ENCODE measurements at places on chromosomes 5 and 9.

- no peak for DNase-seq
These were observed 183.9 kb downstream of the AUH start for GRCh38 chr9:91177661-91178280.

DNA sequence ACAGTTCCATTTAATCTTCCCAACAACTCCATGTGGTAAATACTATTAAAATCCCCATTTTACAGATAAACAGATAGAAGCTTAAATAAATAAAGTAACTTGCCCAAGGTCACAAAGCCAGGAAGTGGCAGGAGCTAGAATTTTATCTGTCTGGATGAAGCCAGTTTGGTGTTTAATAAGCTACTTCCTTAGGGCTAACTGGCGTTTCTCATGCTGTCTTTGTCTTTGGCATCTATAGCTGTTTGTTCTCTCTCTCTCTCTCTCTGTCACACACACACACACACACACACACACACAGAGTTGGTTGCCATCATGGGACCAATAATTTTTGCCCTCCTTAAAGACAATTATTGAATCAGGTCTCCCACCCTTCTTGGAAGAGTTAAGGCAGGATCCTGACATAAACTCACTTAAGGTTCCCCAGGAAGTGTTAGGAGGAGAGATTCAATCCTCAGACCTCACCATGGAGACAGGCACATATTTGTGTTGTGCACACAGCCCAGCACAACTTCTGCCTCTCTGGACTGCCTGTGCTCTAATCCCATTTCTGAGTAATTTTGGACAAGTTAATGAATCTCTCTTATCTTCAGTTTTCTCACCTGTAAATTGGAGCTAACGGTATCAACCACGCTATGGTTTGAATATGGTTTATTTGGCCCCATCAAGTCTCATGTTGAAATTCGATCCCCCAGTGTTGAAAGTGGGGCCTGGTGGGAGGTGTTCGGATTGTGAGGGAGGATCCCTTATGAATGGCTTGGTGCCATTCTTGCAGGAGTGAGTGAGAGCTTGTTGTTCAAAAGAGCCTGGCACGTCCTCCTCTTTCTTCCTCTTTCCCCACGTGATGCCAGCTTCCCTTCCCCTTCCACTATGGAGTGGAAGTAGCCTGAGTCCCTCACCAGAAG is 8.3 kb upstream of the ADRA1B start:
- DNase-seq, result no peak

DNA sequence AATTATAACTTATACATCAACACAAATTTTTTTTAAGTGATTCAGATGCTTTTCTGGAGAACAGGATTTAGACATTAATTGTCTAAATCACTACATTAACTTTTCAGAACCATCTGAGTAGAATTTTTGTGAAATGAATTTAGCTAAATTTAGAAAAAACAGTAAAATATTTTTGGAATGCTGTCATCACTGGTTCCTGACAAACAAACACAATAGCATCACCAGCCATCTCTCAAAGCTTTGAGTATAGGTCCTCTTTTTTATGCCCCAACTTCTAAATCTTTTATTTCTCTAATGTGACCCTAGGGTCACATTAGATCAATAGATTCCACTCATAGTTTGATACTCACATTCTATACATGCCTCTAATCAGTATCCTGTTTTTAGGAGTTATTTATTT is 104.6 kb downstream of the PRR16 start:
- no peak for DNase-seq

GRCh38 chr5:1511651-1512540 is 11.9 kb downstream of the LPCAT1 start:
- no peak for DNase-seq

- peak; percentile 22 for DNase-seq
These were observed 104.9 kb downstream of the CFAP90 start for GRCh38 chr5:7745882-7746610.

- DNase-seq, result no peak
These were observed 9.4 kb downstream of the LCN12 start for GRCh38 chr9:136961279-136962065.

- no peak for DNase-seq
These were observed 77.7 kb downstream of the EBF1 start for GRCh38 chr5:159021901-159022556.

GRCh38 chr5:174999581-174999980 is 275.2 kb downstream of the MSX2 start:
- no peak for DNase-seq

DNA sequence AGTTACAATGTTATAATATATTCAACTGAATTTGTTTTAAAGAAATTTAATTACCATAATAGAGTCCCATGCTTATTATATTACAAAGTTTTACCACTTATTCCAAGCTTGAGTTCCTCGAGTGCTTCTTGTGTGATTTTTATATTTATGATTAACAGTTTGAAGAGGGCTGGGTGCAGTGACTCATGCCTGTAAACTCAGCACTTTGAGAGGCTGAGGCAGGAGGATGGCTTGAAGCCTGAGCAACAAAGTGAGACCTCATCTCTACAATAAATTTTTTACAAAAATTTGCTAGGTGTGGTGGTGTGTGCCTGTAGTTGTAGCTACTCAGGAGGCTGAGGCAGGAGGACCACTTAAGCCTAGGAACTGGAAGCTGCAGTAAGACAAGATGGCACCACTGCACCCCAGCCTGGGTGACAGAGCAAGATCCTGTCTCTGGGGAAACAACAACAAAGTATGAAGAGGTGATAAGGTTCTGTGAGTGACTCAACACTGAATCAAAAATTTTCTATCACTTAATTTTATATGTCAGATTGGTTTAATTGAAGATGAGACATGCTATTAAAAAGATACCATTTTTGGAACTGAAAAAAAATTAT is 9.2 kb downstream of the POC5 start:
- DNase-seq, result no peak

GRCh38 chr9:94188246-94188645 is 70.9 kb upstream of the ZNF169 start:
- no peak for DNase-seq

DNA sequence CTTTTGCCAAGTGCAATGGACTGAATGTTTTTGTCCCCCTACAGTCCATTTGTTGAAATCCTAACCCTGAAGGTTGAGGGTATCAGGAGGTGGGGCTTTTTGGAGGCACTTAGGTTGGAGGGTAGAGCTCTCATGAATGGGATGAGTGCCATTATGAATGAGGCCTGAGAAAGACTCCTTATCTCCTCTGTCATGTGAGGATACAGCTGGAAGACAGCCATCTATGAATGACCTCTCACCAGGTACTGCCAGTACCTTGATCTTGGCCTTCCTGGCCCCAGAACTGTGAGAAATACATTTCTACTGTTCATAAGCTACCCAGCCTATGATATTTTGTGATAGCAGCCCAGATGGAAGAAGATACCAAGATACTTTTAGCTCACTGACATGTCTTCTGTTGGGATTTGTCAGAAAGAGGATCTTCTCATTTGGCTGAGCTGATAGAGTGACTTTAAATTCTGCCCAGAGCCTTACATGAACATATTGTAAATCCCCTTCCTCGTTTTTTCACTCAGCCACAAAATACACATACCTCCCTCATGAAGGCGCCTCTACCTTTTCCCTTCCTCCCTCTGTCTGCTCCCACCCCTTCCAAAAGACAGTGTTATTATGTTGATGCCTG is 256.4 kb downstream of the PDZD2 start:
- DNase-seq, result no peak

DNA sequence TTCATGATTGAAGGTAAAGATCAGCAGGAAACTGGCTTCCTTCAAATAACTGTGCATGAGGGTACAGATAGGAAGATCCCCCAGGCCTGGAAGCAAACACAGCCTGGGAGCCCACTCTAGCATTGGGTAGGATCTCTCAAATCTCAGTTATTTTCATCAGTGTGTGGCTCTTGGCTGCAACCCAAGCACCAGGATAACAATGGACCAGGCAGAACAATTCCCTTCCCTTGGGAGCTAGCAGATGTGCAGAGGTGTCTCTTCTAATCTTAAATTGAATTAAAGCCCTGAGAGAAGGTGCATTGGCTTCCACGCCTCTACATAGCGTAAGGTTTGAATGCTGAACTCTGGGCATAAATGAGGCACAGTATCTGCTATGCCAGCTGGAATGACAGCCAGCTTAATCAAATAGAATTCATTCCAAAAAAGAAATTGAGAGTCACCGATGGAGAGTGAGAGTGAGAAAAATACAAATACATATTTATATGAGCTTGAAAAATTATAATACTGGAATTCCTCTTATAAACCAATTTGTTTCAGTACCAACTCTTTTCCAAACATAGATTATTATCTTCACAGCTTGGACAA is 957.3 kb downstream of the CDH12 start:
- DNase-seq, result no peak

GRCh38 chr5:76736679-76737556 is 21.0 kb downstream of the F2R start:
- no peak for DNase-seq

- no peak for DNase-seq
These were observed 373.3 kb downstream of the TLE4 start for GRCh38 chr9:79945016-79945415.

DNA sequence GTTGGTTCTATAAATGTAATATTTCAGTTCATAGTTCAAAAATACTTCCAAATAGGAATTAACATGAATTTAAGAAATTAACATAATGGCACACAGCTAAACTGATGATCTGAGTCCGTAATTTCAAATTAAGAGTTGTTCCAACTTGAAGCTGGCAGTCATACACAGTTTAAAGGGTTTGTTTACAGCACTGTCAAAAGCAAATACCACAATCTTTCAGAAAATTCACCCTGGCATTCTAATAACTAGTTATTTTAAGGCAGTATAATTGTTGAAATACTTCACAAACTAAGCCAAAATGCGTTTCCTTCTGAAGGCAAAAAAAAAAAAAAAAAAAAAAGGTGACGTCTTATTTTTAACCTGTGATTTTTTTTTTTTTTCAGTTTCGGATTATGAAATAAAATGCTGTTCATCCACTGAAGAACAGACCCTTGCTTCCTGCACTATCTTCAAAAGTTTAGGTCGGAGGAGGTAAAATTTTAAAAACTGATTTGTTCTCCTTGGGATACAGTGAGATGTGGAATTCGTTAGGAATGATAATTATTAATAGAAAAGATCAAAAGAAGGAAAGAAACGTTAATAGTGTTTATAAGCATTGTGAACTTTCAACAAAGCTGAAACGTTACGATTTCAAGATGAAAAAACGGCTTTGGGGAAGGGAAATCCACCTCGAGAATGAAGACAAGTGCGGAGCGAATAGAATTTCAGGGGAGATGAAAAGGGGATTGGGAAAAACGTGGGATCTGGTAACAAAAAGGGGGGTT is 850 bp downstream of the IL6ST start:
- no peak for DNase-seq

GRCh38 chr5:73469878-73470277 is 21.3 kb upstream of the FOXD1 start:
- no peak for DNase-seq

DNA sequence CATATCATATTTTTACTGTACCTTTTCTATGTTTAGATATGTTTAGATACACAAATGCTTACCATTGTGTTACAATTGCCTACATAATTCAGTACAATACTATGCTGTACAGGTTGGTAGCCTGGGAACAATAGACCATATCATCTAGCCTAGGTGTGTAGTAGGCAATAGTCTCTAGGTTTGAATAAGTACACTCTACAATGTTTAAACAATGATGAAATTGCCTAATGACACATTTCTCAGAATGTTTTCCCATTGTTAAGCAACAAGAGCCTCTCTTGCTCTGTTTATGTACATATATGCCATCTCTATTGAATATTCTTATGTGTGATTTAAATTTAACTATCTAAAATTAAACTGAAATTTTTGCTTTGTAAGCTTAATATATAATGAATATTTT is 209.6 kb upstream of the ST8SIA4 start:
- no peak for DNase-seq

- no peak for DNase-seq
These were observed 54.0 kb upstream of the NTRK2 start for GRCh38 chr9:84615544-84615943.

DNA sequence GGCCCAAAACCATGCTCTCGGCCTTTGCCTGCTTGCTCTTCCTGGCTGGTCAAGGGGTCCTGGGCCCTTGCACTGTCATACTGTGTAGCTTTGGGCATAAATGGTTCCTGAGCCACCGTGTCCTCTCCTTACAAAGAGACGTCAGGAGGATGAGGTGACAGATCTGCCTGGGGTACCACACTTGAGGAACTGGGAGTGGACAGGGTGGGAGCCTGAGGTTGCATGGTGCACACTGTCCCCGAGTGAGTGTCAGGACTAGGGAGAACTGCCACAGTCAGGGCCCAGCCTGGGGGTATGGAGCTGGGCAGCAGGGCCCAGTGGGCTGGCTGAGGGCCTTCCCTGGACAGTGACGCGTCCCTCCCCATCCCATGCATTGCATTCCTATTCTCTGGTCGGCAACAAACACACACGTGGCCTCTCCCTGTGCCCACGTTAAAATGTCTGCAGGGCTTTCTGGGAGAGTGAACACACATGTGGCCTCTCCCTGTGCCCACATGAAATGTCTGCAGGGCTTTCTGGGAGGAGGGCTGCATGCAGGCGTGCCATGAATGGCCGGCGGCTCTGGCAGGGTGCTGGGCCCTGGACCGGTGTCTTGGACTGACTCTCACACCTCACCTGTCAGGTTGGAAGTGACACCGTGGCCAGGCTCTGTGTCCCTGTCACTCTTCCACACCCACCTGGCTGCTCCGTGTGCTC is 122.1 kb upstream of the COL5A1 start:
- no peak for DNase-seq

DNA sequence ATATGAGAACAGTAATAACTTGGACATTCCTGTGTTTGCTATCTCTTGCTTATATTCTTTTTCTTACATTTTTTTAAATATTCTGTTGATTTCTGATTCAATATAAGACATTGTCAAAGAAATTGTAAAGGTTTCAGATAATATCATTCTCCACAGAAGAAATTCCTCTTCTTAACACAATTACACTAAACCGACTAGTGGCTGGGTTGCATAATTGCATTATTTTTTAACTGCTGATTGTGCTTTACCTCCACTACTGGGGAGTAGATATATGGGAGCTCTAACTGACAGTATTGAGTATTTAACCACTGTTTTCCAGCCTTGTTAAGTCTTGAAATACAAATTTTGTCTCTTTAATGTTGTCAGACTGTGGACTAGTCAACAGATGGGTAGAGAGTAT is 723.8 kb upstream of the EDIL3 start:
- no peak for DNase-seq

DNA sequence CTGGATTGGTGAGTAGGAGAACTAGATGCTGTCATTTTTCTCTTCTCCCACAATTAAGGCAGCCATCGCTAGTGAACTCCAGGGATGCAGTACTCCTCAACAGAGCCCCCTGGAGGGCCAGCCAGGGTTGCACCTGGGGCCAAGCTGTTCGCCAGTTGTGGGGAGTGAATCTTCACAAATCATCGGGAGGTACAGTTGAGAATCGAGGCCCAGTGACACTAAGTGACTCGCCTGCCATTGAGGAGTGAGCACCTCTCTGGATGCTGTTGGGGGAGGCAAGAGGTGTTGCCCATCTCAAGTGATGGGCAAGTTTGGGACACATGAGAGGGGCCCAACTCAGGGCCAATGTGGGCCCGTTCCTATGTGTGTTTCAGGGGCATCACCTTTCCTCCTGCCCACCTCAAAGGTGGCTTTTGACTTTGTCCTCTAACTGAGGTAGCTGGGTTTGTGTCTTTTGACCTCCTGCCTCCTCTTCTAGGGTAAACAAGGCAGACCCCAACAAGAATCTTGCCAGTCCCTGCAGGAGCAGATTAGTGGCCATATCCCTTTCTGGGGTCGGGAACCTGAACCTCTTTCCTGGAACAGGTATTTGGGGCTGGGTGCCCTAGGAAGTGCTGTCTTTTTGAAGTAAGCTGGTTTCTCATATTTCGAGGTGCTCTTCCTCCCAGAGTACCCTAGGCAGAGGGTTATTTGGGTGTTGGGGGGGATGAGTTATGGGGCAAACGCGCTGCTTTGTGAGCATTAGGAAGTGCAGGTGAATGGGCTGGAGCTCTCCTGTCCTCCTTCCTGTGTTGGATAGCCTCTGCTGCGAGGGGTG is 181.2 kb downstream of the MACROH2A1 start:
- DNase-seq, result no peak

GRCh38 chr9:86298873-86299272 is 16.5 kb upstream of the ISCA1 start:
- DNase-seq, result no peak
